ENCODE measurements at places on chromosomes 5 and 9.

DNA sequence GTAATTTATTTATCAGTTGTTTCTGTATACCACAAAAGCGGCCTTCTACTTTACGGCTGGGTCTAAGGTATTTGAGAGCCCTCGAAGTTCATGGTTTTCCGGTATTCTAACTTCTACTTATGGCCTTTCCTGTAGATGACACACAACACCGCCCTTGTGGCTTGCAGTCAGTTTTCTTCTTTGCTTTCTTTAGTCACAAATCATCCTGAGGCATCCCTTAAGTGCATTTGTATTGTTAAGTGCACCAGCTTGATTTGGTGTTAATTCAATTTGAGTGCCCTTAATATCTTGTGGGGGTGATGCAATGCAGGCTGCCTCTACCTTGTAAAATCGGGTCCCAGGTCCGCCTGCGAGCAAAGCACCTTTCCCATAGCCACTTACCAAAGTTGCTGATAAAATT, 511.9 kb downstream of the CCDC171 start:
- DNase-seq = no peak

GRCh38 chr5:149617760-149618306, 36.5 kb downstream of the ARHGEF37 start:
- DNase-seq = peak; percentile 66

GRCh38 chr9:88738709-88739108, 203.7 kb downstream of the NXNL2 start:
- no peak for DNase-seq

DNA sequence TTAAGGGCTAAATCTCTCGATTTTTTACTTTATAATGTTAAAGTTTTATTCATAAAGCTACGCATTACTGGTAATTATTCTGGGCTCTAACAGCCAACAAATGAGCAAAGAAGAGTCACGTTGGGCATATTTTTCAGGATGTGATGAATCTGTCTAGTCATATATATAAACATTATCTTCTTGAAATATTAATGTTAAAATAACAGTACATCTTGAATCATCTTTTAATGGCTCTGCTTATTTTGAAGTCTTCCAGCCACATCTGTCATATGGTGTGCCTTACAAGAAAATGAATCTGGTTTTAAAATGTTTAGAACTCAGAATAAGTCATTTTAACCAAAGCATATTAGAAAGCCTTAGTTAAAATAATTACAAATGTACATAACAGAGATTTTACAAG, 96.9 kb downstream of the CWC27 start:
- DNase-seq = no peak

DNA sequence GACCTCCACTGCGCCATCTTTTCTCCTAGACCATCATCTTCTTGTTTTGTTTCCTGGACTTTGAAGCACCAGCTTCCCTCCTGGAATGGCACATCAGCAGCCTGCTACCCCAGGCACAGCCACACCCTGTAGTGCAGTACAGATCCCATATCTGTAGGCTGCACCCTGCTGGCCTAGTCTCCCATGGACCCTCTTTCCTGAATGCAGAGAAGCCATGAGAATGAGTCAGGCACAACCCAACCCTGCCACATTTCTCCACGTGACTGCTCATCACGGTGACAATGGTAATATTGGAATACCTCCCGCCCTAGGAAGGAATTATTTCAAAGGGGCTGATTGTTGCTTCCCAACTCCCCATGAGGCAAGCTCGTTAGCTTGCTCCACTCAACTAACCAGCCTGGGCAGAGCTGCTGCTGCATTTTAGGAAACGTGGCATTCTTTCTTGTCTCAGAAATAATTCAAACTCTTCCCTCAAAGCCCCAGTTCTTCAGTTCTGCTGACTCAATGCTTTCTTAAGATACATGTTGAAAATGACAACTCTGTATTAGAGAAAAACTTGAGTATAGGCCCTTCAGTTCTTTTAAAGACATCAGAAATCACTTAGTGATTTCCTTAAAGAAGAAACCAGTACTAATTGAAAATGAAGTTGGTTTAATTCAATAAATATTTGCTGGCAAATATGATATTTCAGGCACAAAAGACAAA, 328.1 kb downstream of the MLLT3 start:
- no peak for DNase-seq

DNA sequence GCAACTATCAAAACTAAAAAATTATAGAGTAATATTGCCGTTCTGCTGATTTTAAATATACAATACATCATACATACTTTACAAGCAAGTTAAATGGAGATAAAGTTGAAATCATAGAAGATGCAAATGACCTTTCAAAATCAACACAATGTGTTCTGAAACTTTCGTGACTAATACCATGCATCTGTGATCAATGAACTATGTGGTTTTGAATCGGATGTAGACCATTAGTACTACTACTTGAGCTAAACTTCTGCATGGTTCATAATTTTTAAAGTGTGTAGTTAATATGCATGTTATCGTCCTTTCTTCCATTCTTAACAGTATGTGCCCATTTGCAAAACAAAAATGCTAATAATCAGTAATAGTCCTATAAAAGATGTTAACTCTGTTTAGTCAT, 11.3 kb upstream of the PHF2 start:
- DNase-seq = no peak

- DNase-seq = no peak
These were observed 189.8 kb downstream of the MTRR start for GRCh38 chr5:8058616-8059190.

GRCh38 chr9:136438548-136439480, 831 bp downstream of the INPP5E start:
- peak; percentile 61 for DNase-seq

DNA sequence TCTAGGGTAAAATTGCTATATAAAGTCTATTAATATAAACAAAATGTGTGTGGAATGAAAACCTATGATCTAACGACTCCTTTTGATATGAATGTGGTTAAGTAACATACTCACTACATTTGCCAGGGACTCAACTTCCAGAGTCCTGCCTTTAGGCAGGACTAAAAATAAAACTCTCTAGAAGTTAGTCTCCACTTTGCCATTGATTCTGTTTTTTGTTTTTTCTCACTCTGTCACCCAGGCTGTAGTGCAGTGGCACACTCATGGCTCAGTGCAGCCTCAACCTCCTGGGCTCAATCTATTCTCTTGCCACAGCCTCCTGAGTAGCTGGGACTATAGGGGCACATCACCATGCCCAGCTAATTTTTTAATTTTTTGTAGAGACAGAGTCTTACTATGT, 30.0 kb downstream of the ZCCHC10 start:
- no peak for DNase-seq

DNA sequence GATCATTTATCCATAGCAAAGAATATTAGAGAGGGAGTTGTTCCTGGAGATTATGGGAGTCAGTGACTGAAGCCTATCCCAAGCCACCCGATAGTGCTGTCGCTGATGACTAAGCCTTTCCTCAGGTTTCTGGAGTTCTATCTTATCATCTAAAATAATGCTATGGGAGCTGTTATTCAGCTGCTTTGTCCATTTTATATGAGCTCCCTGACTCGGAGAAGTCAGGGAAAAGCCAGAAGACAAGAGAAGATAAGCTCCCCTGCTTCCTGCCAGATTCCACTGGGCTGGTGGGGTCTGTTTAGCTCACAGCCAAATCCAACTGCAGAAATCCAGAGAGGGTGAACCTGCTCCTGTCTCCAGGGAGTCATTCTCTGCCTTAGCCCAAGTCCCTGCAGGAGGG, 148.2 kb downstream of the DROSHA start:
- DNase-seq = no peak

DNA sequence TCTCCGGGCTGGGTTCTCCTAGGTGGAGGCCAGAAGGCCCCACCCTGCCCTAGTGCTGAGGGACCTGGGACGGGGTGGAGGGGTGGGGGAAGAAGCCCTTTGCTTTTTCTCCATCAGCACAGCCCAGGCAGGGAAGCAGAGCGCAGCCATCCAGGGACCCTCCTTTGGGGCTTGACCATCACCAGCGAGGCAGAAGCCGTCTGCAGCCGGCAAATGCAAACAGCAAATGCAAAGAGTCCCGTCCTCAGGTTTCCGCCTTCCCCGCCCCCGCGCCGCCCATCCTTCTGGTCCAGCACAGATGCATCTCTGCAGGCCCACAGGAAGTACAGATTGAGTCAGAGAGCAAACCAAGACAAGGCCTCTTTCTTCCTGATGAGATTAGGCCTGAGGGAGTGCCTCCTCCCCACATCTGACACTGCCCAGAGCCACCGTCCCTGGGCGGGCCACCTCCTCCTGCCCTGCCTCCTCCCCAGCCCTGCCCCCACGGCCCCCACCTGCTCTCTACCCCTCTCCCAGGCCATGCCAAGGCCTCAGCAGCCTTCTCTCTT, 23.4 kb downstream of the CORO2A start:
- DNase-seq = peak; percentile 18

DNA sequence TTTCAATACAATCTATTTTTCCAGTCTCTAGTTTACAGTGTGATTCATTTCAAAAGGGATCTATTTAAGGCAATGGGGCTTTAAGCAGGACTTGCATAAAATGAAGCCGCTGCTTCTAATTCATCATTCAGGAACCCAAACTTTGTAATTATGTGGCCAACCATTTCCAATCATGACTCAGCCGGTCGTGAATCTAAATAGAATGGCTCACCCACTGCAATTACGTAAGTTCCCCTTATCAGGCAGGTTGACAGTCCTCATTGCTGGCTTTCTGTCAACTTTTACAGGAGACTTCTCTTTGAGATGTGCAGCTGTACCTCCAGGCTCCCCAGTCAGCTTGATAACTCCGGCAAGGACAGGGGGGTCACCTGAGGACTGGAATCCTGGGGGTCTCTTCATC, 152.8 kb upstream of the DAP start:
- DNase-seq = no peak

DNA sequence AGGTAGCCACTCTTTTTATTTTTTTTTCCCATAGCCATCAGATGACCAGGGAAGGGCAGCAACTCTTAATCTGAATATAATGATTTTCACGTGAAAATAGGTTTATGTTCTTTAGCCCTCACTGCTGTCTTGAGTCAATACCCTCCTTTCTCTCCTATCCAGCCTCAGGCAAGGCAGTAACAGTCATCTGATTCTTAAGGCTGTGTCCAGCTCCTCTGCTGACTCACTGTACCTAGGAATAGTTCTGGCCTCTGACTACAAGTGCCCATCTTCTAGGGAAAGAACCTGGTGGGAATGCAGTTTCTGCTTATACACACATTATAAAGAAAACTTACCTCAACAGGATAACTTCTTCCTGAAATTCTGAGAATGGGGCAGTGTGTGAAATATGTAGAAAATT, 30.7 kb downstream of the DHX29 start:
- no peak for DNase-seq

DNA sequence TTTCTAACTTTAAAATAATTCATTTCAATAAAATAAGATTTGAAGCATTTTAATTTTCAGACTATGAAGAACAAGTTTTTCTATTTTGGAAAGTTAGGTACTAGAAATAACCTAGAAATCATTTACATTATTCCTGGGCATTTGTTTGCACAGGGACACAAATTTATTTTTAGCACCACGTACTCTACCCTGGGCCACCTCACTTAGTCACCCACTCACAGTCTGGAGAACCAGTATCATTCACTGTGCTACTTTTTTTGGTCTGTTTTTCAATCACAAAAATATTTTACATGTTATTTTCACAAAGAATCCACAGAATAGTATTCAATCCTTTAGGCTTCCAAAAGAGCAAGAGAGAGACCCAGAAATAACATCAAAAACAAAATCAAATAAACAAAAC, 128.6 kb upstream of the ACOT12 start:
- DNase-seq = no peak

- DNase-seq = no peak
These were observed 3.8 kb downstream of the WDR36 start for GRCh38 chr5:111095982-111096381.

DNA sequence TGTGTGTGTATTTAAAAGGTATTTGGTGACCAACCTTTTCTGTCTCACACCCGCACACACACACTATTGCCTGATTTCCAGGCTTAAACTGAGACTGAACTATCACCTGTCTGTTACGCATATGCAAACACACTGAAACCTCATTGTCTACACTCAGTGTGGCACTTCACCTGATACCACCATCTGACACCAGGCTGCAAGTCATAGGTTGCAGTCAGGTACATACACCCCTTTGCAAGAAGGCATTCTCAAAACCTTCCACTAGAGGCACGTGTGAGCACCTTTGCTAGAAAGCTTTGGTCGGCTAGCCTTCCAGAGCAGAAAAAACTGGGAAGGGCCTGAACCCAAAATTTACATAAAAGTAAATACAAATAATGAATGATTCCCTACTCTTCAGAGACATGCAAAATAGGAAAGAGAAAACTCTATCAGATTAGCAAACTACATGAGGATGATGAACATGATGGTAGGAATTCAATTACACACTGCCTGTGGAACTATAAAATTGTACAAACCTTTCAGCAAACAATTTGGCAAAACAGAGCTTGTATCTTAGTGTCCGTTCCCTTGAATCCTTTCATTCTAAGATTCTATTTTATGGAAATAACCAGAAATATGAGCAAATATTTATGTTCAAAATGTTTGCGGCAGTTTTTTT, 5.9 kb upstream of the FOXD1 start:
- peak; percentile 58 for DNase-seq

DNA sequence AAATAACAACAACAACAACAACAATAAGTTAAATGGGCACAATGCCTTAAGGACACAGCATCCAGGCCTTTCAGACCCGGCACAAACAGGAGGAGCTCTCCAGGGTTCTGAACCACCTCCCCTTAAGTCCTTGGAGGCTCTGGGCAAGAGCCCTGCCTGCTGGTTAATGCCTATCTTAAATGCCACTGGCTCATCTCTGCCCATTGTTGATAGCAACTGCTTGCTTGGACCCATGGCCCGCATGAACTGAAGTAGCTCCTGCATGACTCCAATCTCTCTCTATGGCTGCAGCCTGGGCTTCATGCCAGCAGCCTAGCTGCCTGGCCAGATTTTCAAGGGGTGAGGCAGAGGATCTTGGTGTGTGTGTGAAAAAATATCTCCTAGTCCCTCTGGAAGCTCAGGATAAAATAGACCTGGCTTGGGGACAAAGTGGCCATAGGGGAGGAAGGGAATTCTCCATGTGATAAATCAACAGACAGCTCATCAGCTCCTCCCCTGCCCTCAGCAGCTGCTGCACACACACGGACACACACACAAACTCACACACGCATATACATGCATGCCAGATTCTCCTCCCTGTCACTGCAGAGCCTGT, 27.4 kb downstream of the FAM219A start:
- DNase-seq = peak; percentile 39

- DNase-seq = no peak
These were observed 374.6 kb downstream of the SPATA31D1 start for GRCh38 chr9:82363198-82363597.

DNA sequence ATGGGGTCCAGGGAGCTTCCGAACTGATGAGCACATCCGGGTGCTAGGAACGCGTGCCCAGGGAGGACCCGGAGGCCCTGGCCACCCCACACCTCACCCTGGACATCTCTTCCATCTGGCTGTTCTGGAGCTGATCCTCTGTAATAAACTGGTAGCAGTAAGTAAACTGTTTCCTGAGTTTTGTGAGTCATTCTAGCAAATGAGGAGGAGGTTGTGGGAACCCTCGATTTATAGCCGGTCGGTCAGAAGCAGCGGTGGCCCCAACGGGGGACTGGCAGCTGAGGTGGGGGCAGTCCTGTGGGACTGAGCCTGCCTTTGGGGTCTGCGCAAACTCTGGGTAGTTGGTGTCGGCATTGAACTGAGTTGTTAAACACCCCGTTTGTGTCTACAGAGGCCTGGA, 15.4 kb upstream of the UBAC1 start:
- DNase-seq = no peak

- DNase-seq = no peak
These were observed 1633.8 kb downstream of the MAT2B start for GRCh38 chr5:165139262-165139661.
